ENCODE measurements at places on chromosomes 4 and X. TPM values are rescaled to one million over a fixed set of nuclear protein-coding genes. Genes with fewer than 3 reads are reported as not detected.
A peak's percentile ranks its signal among the peaks of the same experiment; 100 is the strongest.

- DNase-seq = no peak
These were observed 14.6 kb downstream of the SRPX start for GRCh38 chrX:38206036-38206435.

DNA sequence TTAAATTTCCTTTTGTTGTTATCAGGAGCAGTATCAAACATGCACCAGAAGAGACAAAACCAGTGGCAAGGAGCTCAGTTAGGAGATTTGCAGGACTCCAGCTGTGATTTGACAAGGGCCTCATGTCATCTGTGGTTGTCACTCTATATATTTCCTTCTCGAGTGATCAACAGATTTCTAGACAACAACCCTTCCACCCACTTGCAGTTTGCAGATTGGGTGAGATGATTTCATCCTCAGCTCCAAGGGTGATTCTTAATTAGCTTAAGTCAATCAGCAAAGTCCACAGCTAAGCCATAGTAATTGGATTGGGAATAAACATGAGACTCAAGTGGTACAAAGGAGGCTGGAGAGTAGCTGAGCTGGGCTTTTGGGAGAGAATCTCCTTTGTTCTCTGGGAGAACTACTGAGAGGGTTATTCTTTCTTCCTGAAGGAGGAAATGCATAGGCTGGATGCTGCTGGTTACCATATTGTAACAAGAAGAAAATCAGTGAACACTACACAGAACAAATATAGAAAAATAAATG is 192.8 kb downstream of the PPARGC1A start:
- no peak for DNase-seq

GRCh38 chr4:78829296-78829695 is 53.1 kb downstream of the BMP2K start:
- DNase-seq = no peak

The H2BW2 gene
- 0.17 TPM for total RNA-seq

DNA sequence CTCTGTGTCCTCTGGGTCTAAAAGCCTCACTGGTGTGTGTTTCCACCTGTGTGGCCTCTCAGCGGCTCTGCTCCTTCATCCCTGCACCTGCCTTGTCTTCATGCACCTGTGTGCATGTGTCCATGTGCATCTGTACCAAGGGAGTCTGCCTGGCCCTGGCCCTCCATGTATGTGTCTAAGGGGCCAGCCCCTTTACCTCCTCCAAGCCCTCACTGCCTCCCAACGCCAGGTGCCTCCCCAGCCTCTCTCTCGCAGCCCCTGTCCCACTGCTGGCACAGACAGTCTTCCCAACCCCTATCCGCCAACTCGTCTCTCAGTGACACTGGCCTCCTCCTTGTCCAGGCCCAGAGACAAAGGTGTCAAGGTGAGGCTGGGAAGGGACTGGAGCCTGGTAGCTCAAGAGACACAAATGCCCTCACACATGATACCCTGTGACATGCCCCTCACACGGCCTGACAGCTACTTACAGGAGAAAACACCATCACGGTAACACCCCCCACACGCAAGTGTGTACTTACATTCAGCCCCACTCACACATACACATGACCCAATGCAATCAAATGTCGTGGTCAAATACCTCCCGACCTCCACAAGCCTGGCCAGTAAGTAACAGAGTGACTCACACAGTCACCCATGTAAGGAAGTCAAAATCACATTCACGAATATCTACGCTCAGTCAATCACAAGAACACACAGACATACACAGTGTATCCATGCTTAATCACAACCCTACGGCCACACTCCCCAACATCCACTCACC is 11.4 kb downstream of the L1CAM start:
- DNase-seq = no peak

GRCh38 chr4:13547485-13548041 is 3.3 kb upstream of the NKX3-2 start:
- DNase-seq = no peak

DNA sequence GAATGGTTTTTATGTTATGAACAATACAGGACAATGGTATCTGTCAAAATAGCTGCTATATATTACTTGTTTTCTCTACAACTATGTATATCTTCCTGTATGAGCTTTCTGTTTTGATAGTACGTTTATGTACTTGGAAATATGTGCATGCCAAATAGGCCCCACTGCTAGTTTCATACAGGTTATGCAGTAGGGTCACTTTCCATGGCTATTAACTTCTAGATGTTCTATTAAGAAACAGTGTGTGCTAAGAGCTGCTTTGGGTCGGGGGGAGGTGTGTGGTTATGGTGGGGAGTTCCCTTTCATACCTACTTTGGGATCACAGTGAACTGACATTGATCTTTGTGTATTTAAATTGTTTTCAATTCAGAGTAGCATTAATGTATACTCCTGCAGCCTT is 30.9 kb downstream of the RBPJ start:
- DNase-seq = no peak

The RNF150 gene
- total RNA-seq = 20.5 TPM

The AMTN gene
- not detected for total RNA-seq

The TMSB15C gene
- total RNA-seq = 2.4 TPM

DNA sequence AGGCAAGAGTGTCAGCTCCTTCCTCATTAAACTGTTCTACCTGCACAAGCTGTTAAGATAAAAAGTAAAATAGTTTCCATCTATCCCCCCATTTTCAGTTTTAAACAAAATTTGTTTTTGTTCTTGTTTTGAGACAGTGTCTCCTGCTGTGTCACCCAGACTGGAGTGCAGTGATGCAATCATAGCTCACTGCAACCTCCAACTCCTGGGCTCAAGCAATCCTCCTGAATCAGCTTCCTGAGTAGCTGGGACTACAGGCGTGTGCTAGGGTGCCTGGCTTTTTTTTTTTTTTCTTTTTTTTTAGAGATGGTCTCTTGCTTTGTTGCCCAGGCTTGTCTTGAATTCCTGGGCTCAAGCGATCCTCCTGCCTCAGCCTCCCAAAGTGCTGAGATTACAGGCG is 105.4 kb downstream of the HS6ST2 start:
- DNase-seq = no peak

DNA sequence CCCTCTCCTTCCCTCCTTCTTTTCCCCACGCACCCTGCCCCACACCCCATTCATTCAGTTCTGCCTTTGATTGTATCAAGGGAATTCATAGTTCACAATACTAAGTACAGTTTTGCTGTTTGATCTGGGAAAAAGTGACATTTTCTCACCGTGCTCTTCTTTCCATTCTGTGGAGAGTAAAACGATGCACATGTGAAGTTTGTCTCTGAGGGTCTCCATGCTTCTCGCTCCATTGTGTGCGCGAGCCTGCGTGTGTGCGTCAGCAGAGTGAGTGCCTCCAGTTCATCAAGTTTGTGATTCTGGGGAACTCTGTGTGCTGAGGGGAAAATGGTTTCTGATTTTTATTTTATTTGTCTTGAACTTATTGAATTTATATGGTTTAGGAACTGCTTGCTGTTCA is 1.9 kb downstream of the STK26 start:
- DNase-seq = no peak

DNA sequence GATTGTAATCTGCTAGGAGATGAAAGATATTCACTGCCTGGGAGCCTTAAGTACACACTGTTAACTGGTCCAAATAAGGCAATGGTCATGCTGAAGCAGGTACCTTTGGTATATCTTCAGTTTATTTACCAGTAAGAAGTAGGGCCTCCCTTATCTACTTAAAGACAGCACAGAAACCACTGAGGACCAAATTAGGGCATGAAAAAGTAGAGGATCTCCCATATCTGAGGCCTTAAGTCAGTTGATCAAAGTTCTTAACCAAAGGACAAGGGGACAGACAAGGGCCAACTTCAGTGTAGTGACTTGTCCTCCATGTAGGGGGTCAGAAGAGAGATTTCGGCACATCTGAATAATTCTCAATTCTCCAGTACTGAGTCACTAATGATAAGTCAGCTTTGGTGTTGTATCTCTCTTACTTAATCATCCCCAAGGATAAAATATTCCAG is 59.1 kb downstream of the AMELX start:
- DNase-seq = no peak

DNA sequence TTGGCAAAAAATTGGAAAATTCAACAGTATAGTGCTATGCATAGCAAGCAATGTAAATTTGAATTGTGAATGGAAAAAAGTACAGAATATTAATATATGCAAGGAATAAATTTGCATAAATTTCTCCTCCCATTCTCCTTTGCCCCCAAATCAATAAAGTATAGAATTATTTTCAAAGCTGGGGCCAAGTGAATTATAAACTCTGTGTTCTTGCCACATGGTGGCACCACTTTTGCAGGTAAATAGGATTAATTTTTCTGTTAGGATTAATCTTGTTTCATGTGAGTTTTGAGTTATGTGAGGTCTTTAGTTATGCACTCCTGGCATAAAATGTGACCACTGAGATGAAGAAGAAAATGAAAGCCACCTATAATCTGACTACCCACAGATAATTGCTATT is 19.9 kb downstream of the COPS4 start:
- DNase-seq = no peak

DNA sequence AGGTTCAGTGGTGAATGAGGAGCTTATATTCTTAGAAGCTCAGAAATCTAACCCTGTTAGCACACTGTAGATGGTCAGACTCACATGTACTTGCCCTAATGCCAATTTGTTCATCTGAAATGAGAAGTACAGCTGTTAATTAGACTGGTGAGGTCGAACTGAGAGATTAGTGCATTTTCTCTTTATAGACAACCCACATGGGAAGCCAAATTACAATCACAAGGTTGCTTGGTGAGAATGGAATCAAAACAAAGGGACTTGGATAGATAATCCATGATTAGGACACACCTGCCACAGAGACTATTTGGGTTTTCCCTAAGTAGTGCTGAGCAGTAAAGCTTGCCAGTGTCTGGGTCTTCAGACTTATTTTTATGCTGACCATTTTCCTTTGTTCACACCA is 88.3 kb downstream of the POLA1 start:
- no peak for DNase-seq

The DGKK gene
- total RNA-seq = not detected

DNA sequence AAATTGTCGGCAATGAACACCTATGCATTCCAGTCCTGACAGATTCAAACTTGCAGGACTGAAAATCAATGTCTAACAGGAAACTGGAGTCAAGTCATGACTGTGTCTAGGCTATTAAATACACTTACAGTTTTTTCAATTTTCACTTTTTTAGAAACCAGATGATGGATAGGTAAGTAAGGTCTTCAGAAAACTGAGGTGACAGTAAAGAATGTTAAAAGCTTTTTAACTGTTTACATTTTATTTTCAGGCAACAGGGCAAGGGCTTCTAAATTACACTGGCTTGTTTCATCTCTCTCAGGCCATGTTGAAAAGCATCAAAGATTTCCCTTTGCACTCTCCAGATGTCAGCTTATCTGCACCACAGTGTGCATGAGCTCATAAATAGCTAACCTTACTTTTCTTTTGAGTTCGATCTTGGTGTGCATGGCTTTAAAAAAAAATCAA is 65.2 kb downstream of the SEC24D start:
- no peak for DNase-seq

The GPR143 gene
- total RNA-seq = 1.8 TPM

DNA sequence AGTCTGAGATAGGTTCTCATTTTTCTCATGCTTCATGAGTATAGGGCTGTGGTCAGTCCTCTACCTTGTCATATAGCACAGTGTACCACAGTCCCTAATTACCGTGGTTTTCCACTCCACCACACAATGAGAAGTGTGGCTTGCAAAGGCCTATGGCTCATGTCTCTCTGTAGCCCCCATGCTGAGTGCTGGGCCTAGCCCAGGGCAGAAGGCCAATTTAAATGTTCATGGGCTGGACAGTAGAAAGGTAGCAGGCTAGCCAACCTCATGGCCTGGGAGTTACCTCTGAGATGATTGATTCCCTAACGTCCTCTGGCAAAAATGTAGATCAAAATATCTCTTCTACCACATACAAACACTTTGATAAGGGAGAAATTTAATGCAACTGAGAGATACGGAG is 222.5 kb downstream of the AFF2 start:
- DNase-seq = no peak

DNA sequence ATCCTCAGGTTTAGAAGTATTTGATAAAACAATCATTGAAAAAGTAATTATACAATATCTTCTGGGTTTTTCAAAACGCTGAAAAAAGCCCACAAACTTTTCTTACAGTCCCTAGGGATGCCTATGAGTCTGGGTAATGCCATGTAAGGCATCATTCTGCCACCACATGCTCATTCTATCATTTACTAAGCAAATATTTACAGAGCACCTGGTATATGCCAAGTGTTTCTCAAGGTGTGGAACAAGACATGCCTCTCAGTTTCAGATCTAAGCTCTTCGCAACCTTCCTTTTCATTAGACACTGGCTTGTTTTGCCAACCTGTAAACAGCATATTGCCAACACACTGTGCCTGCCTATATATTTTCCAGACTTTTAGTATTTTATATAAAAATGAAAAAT is 17.7 kb downstream of the MID1 start:
- no peak for DNase-seq

- peak; percentile 19 for DNase-seq
These were observed 57.3 kb upstream of the TCEAL2 start for GRCh38 chrX:102067966-102068723.

DNA sequence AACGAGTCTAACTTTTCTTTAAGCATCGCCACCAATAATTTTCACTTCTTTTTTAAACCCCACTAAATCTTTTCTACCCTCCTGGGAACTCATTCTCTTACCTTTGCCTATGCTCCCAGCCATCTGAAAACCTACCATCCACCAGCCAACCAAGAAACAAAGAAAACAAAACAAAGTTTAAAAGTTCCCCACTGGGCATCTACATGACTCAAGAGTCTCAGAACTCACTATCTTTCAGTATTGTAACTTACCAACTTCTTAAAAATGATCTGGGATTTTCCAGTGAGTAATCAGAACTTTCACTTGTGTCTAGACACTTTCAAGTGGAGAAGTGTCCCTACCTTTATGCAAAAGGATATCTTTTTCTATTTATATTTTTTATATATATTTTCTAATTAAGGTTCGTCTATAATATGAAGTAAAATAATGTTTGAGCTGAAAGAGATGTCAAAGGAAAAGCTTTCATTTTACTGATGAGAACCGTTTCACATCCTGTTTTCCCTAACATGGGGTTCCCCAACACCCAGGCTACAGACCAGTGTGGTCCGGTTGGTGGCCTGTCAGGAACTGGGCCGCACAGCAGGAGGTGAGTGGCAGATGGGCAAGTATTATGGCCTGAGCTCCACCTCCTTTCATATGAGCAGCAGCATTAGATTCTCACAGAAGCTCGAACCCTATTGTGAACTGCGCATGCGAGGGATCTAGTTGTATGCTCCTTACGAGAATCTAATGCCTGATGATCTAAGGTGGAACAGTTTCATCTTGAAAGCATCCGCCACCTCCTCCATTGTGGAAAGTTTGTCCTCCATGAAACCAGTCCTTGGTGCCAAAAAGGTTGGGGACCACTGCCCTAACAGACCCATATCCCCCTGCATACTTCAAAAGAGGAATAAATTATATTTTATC is 9.8 kb upstream of the TIGD2 start:
- DNase-seq = no peak

GRCh38 chr4:116469582-116469981 is 615.8 kb downstream of the TRAM1L1 start:
- DNase-seq = no peak
